Neural crest cell (in vitro differentiated cells): ENCODE measurements at places on chromosomes 4 and X. TPM values are rescaled to one million over a fixed set of nuclear protein-coding genes. Genes with fewer than 3 reads are reported as not detected.

GRCh38 chrX:47223476-47224250, 5.2 kb downstream of the CDK16 start:
- H3K27me3 ChIP-seq: no peaks in the 10 kb centered on the region
- H3K4me3 ChIP-seq: peak overlapping the region; percentile 59
- peaks cover 21% of the 10 kb centered on the region for H3K36me3 ChIP-seq
- H3K4me1 ChIP-seq: peaks cover 29% of the 10 kb centered on the region
- DNase-seq: no peak

DNA sequence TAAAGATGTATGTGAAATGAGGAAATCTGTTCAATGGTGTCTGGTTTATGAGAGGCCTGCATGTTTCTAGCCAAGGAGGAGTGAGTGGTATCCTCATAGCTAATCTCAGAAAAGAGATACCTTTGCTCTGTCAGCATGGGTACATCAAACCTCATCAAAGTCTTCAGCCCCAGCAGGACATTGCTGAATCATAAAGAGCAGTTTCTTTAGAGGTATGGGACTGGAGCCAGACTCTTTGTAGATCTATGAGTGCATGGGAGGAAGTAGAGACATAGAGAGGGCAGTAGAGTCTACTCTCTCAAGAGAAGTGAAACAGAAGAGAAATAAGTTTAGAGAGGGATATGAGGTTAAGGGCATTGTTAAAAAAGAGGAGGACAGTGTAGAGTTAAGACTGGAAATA, 1950.9 kb downstream of the ARAP2 start:
- H3K4me1 ChIP-seq: no peaks in the 10 kb centered on the region
- DNase-seq: no peak
- no peak overlapping the region for H3K27ac ChIP-seq
- H3K4me3 ChIP-seq: no peak overlapping the region
- no peaks in the 10 kb centered on the region for H3K36me3 ChIP-seq
- H3K27me3 ChIP-seq: no peaks in the 10 kb centered on the region

GRCh38 chrX:63354484-63354883, 3.4 kb upstream of the SPIN4 start:
- no peaks in the 10 kb centered on the region for H3K36me3 ChIP-seq
- no peak overlapping the region for H3K27ac ChIP-seq

GRCh38 chrX:100600340-100600739, 15.6 kb downstream of the TNMD start:
- H3K36me3 ChIP-seq: no peaks in the 10 kb centered on the region
- no peaks in the 10 kb centered on the region for H3K27me3 ChIP-seq
- no peak overlapping the region for H3K27ac ChIP-seq

DNA sequence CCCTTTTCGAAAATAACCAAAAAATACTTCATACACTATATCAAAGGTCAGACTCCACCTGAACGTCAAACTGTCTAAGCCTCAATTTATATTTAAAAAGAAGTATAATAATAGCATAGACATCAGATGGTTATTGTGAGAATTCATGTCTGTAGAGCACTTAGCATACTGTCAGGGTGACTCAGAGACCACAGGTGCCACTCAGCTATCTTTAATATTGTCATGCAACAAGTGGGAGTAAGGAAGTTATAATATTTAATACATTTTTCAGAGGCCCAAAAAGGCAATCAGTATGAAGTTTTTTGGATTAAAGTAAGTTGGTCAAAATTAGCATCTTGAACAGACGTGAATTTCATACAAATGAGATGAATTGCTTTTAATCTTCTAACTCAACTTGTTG, 93.3 kb downstream of the PHOX2B start:
- no peaks in the 10 kb centered on the region for H3K27me3 ChIP-seq
- no peaks in the 10 kb centered on the region for H3K36me3 ChIP-seq
- no peak overlapping the region for H3K4me3 ChIP-seq

DNA sequence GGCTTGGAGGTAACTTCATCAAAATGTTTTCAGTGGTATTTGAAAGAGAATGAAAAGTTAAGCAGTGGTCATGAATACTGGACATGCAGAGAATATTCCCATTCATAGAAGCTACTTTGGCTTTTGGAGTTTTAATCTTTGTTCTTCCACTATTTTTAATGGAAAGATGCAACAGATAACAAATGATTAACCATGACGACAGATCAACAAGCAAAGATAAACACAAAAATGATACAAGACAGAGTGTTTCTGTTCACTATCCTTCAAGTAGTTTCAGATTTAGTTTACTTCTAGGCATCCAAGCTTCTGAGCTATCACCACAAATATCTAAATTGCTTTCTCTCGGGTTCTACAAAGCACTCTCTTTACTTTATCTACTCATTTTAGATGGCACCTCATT, 1004.9 kb upstream of the ADGRL3 start:
- H3K27me3 ChIP-seq: no peaks in the 10 kb centered on the region
- DNase-seq: no peak
- H3K4me3 ChIP-seq: no peak overlapping the region
- no peaks in the 10 kb centered on the region for H3K4me1 ChIP-seq
- peaks cover 9% of the 10 kb centered on the region for H3K36me3 ChIP-seq
- H3K27ac ChIP-seq: no peak overlapping the region

DNA sequence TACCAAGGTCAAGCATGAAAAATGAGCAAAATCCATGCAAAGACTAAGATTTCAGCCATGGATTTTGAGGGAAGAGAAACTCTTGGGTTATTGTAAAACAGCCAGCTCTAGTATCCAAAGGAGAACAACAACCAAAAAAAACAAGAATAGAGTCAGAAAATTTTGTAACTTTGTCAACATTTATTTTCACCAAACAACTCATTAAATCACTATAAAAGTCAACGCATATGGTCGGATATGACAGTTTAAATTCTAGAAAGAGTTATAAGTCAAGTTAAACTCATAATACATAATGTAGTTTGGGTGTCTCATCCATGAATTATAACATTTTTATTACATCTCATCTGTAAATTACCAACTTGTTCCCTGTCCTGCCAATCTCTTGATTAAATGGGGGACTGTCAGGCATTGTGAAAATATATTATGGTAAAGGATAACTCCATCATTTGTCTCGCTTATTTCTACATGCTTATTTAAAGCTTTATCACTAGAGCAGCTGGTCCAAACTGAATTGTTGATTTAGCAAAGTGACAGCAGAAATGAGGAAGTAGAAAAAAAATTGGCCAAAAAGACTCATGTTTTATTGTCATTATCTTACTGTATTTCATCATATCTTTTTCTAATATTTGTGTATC, 224.8 kb upstream of the NOCT start:
- no peak for DNase-seq
- no peaks in the 10 kb centered on the region for H3K36me3 ChIP-seq
- no peak overlapping the region for H3K4me3 ChIP-seq
- no peaks in the 10 kb centered on the region for H3K27me3 ChIP-seq

GRCh38 chr4:125020089-125021034, 294.4 kb upstream of the FAT4 start:
- no peaks in the 10 kb centered on the region for H3K27me3 ChIP-seq
- no peaks in the 10 kb centered on the region for H3K36me3 ChIP-seq
- H3K4me3 ChIP-seq: no peak overlapping the region
- H3K4me1 ChIP-seq: no peaks in the 10 kb centered on the region
- no peak overlapping the region for H3K27ac ChIP-seq

DNA sequence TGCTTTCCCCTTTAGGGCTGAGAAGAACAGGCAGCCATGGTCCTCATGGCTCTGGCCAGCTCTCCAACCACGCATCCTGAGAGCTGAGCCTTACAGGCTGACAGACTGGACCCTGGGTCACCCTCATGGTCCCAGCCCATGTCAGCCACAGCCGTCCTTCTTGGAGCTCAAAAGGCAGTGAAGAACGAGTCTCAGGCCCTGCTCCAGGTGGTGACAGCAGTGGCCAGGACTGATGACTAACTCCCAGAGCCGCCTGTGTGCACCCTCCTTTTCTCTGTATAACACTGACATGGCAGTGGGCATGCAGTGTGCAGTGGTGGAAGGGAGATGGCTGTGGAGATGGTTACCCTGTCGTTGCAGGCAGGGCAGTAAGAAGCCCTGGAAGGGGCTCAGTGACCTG, 10.3 kb upstream of the DUSP9 start:
- H3K4me1 ChIP-seq: peaks cover 5% of the 10 kb centered on the region
- peaks cover 10% of the 10 kb centered on the region for H3K27me3 ChIP-seq
- no peak overlapping the region for H3K4me3 ChIP-seq
- no peaks in the 10 kb centered on the region for H3K36me3 ChIP-seq
- H3K27ac ChIP-seq: no peak overlapping the region

DNA sequence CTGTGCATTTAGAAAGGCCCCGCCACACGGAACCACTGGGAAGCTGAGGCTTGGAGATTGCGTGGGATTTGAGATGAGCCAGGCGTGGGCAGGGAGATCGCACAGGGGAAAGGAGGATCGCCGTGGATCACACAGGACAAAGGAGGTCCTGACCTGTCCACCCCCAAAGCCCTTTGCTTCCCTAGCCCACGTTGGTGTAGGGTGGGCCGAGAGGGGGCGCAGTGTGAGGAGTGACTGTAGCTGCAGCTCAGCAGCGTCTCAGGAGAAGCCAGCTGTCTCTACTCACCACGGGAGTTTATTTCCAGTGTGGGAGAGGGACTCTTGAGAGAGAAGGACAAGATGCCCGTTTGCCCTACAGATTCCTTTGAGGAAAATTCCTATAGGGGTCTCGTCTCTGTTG, 62.1 kb downstream of the TBL1X start:
- peaks cover 2% of the 10 kb centered on the region for H3K36me3 ChIP-seq
- H3K27me3 ChIP-seq: no peaks in the 10 kb centered on the region
- H3K4me1 ChIP-seq: peaks cover 55% of the 10 kb centered on the region
- no peak overlapping the region for H3K27ac ChIP-seq
- DNase-seq: no peak

- no peaks in the 10 kb centered on the region for H3K27me3 ChIP-seq
- H3K27ac ChIP-seq: no peak overlapping the region
- H3K4me3 ChIP-seq: no peak overlapping the region
These were observed 371.5 kb upstream of the SLIT2 start for GRCh38 chr4:19880206-19880605.

DNA sequence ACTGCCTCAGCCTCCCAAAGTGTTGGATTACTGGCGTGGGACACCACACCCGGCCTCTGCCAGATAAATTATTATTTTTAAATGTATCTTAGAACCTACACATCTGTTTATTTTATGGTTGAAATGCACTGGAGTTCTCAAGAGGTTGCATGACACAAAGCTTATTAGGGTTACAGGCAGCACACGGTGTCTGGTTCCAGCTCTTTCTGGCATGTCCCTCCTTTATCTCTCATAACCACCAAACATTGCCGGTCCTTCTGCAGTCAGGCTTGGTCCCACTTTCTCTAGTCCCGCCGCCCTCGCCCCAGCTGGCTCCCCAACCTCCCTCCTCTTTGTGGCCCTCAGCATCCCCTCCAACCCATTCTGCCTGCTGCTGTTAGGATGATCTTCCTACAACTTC, 39.7 kb upstream of the SPRY1 start:
- H3K27me3 ChIP-seq: no peaks in the 10 kb centered on the region
- peak overlapping the region; percentile 5 for H3K27ac ChIP-seq
- H3K4me3 ChIP-seq: no peak overlapping the region
- H3K36me3 ChIP-seq: peaks cover under 1% of the 10 kb centered on the region
- DNase-seq: no peak

DNA sequence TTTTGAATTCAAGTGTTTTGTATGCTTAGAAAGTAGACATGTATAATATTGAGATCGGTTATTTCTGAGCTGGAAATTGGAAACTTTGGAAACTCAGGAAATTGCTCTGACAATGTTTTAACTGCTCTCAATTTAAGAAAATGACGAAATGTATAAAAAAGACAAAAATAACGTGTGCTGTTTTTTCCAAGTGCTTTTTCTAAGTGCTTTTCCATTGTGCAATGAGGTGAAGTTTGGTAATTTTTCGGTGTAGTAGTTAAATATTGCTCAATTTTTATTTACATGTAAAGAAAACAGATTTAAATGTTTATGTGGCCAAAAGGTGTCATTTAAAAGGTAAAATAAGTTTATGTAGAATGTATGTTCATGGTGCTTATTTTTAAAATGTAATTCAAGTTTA, 39.4 kb upstream of the RHOH start:
- no peak overlapping the region for H3K27ac ChIP-seq
- peaks cover 10% of the 10 kb centered on the region for H3K36me3 ChIP-seq
- no peaks in the 10 kb centered on the region for H3K4me1 ChIP-seq
- H3K27me3 ChIP-seq: no peaks in the 10 kb centered on the region

The RAB39B gene
- total RNA-seq: 6.5 and 7.3 TPM in 2 replicates

DNA sequence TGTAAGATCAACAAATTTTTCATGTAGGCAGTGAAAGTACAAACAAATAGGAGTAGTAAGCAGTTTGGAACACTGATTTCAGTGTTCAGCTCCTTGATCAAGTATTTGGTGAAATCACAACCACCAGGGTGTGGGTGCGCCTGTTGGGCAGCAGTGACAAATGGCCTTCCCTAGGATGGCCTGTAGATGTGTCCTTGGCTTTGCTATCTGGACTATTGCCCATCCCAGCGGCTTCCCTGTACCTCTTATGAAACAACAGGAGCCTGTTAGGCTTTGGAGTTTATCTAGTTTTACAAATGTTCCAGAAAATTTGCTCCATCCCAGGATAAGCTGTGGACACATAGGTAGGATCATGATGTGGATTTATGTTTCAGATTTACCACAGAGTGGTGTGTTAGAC, 216.8 kb upstream of the FAT1 start:
- no peak overlapping the region for H3K27ac ChIP-seq
- no peak for DNase-seq
- H3K27me3 ChIP-seq: no peaks in the 10 kb centered on the region
- H3K4me1 ChIP-seq: peaks cover 23% of the 10 kb centered on the region
- H3K36me3 ChIP-seq: no peaks in the 10 kb centered on the region

DNA sequence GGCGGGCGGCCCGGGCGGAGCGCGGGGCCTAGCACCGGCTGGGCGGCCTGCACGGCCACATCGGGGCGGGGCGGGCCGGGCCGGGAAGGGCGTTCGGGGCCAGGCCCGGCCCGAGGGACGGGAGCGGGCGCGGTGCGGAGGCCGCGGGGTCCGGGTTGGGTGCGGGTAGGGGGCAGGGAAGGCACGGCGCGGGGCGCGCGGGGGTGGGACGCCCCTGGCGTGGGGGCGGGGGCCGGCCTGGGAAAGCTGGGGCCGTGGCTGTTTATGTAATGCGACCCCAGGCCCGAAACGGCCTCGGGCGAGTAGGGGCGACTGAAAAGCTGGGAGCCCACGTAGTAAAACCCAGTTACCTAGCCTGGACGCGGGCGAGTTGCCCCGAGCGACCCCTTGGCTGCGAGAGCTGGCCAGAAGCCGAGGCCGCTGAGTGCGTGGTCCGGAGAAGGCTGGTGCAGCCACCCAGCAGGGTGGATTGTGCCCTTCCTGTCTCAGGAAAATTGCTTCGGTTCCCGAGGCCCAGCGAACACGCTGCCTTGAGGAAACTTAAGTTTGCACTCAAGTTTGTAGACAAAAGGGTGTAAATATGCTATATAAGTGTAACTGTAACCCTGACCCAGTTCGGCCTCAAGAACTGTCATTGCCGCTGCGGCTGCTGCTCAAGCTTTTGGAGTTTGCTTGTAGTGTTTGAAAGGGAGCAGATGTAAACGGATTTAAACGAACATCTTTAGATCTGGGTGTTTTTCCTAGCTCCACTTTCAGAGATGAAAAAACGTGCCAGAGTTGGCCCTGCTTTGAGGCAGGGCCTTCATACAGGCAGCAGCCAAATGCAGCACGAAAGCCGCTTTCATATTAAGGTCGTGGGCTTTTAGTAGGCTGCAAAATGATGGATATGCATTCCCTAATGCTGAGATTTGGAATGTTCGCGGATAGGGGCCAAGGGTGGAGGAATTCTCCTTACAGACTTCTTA, 674 bp downstream of the SEC24B start:
- no peaks in the 10 kb centered on the region for H3K36me3 ChIP-seq
- H3K4me3 ChIP-seq: peak overlapping the region; percentile 96
- peak; percentile 27 for DNase-seq

- DNase-seq: no peak
- H3K36me3 ChIP-seq: peaks cover 2% of the 10 kb centered on the region
- no peaks in the 10 kb centered on the region for H3K4me1 ChIP-seq
- no peak overlapping the region for H3K4me3 ChIP-seq
- no peak overlapping the region for H3K27ac ChIP-seq
These were observed 7.1 kb downstream of the SMIM9 start for GRCh38 chrX:154827194-154828015.
